H54 (cell line): ENCODE measurements at places on chromosomes 4 and X.
A peak's percentile ranks its signal among the peaks of the same experiment; 100 is the strongest.

GRCh38 chr4:113823291-113823659, 61.7 kb upstream of the CAMK2D start:
- DNase-seq, result no peak

- DNase-seq, result no peak
Measured at GRCh38 chrX:151631822-151632221, 63.4 kb upstream of the PRRG3 start.

DNA sequence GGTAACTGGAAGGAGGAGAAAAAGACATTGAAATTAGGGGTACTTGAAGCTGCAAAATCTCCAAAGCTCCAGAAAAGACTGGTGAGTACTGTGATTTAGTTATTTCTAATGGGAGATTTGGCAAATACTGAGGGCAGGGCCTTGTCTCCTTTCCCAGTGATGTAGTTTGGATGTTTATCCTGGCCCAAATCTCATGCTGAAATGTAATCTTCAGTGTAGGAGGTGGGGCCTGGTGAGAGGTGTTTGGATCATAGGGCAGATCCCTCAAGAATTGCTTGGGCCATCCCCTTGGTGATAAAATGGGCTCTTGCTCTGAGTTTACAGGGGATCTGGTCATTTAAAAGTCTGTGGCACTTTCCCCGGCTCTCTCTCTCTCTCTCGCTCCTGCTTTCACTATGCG, 33.1 kb upstream of the GK start:
- no peak for DNase-seq

DNA sequence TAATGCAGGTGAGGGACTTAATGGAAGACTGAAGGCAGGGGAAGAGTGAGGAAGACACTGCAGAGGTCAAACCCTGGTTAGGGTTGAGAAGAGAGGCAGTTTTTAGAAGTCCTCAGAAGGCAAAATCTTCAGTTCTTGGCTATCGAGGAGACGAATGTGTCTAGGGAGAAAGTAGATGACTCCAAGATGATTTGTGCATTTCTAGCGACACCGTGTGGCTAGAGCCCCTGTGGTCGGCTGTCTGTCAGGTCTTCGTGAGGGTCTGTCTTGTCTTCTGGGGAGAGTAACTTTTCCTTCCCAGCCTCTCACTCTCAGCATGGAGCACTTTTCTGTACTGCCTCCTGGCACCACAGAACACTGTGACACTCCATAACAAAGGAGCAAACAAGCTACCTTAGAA, 458.1 kb downstream of the STIM2 start:
- DNase-seq, result peak; percentile 1

- no peak for DNase-seq
Measured at GRCh38 chrX:21845096-21845495, 5.7 kb downstream of the MBTPS2 start.

DNA sequence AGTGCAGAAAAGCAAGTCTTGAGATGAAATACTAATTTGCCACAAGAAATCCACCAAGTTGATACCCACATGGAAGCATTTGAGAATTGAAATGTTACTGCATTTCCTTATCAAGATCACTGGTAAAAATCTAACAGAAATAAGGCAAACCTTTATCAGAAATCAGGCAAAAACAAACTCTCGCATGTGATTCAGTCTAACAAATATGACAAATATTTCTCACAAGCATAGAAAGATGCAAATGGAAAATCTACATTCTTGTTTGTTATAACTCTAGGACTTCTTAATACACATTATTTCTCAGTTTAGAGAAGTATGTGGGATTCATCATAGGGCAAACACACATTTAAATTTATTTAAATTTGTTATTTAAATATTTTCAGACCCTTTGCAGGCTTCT, 52.9 kb downstream of the TXK start:
- no peak for DNase-seq

DNA sequence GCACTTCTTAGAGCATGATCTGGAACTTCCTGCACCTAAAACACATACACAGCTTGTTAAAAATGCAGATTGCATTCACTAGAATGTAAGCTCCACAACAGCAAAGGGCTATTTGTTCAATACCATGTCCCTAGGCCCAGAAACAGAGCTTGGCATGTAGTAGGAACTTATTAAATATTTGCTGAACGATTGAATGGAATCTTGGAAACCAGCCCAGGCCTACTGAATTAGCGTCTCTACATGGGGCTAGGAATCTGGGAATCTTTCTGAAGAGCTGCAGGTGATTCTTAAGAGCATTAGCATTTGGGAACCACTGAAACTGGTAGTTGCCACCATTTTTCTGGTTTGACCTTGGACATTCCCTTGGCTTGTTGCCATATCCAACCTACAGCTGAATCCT, 234.1 kb downstream of the STIM2 start:
- DNase-seq, result no peak

DNA sequence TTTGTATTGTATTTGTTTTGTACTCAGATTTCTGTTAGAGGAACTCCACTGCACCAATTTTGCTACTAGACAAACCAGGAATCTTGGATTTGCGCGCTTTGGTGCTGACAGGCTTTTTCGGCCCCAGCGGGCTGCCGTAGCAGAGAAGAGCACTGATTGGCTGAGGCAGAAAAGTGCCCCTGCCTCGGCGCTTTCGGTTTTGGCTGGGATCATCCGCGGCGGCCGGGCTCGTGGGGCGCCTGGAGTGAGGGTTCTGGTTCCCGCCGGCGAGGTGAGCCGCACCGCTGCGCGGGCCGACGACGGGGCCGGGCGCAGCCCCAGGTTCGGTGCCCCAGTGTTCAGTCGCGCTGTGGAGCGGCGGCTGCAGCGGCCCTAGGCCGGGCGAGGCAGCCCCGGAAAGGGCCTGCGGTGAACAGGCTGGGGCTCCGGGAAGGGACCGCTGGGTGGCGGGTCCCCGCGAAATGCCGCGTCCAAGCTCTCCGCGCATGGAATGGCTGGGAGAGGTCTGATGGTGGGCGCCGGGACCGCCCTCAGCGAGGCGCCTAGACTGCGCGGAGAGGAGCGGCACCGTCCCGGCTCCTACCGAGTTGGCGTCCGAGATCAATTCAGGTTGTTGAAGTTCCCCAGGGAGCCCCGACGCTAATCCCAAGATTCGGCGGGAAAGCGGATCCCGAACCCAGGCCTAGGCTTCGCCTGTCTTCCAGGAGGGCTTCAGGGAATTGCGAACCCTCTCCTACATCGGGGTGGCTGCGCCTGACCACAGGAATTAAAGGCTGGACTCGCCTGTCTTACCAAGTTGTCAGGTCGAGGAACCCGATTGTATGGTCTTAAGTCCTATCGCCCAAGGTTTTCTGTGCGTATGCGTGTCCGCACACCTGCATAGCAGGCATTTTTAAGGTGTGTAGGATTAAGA, at the start of gene LSM6:
LSM6 (plus strand) TSS at position 178 of the 913 bp plus-strand sequence. CDS start 7,204 bp downstream, outside the sequence.
- DNase-seq, result peak; percentile 25
